Esophagus (tissue), 2 donors: ENCODE measurements at places on chromosomes 3 and 15. TPM values are rescaled to one million over a fixed set of nuclear protein-coding genes. Genes with fewer than 3 reads are reported as not detected.

The FEZF2 gene
- not detected for polyA plus RNA-seq

The ACKR2 gene
- polyA plus RNA-seq: 0.88 TPM

The SLC9C1 gene
- not detected for polyA plus RNA-seq

The ALDH1A3 gene
- polyA plus RNA-seq: 9.3 TPM

The PRR20G gene
- polyA plus RNA-seq: not detected

The LOXL1 gene
- 9.6 TPM for polyA plus RNA-seq

The CPNE9 gene
- 0.05 TPM for polyA plus RNA-seq

The BFSP2 gene
- polyA plus RNA-seq: not detected

The C3orf18 gene
- polyA plus RNA-seq: 1.8 TPM

The TP63 gene
- 37.8 TPM for polyA plus RNA-seq

The DUOXA2 gene
- polyA plus RNA-seq: 39.1 TPM

The SPTBN5 gene
- 9.3 TPM for polyA plus RNA-seq

The PRSS50 gene
- polyA plus RNA-seq: 0.06 TPM

The STRIT1 gene
- 0.14 TPM for polyA plus RNA-seq

The ZNF662 gene
- polyA plus RNA-seq: 5.2 TPM

The MAP4 gene
- 48.8 TPM for polyA plus RNA-seq

The RLBP1 gene
- polyA plus RNA-seq: not detected

The SLC9A9 gene
- polyA plus RNA-seq: 11.9 TPM

The IGF2BP2 gene
- polyA plus RNA-seq: 0.62 TPM

The ZNF80 gene
- polyA plus RNA-seq: 0.05 TPM

The ISLR gene
- polyA plus RNA-seq: 2.3 TPM

The SLC22A14 gene
- 0.19 TPM for polyA plus RNA-seq

The IQCF5 gene
- not detected for polyA plus RNA-seq

The FBXW12 gene
- not detected for polyA plus RNA-seq

The ACP3 gene
- polyA plus RNA-seq: 48.4 TPM

The CEMIP gene
- polyA plus RNA-seq: 2.0 TPM

The GSK3B gene
- 8.8 TPM for polyA plus RNA-seq

The STARD9 gene
- 2.2 TPM for polyA plus RNA-seq

The KNG1 gene
- polyA plus RNA-seq: not detected

The CA12 gene
- 35.0 TPM for polyA plus RNA-seq

The ZBBX gene
- not detected for polyA plus RNA-seq

The GRAMD2A gene
- polyA plus RNA-seq: 1.1 TPM

The SEC22A gene
- polyA plus RNA-seq: 11.5 TPM

The SEC61A1 gene
- 52.6 TPM for polyA plus RNA-seq

The EPHB1 gene
- 0.04 TPM for polyA plus RNA-seq

The CCDC13 gene
- polyA plus RNA-seq: 1.0 TPM

The CXCR6 gene
- 0.90 TPM for polyA plus RNA-seq
